ELR (cell line): ENCODE measurements at places on chromosomes 13 and 19.

GRCh38 chr13:42525035-42525504, 48.9 kb upstream of the TNFSF11 start:
- DNase-seq = peak; percentile 70

DNA sequence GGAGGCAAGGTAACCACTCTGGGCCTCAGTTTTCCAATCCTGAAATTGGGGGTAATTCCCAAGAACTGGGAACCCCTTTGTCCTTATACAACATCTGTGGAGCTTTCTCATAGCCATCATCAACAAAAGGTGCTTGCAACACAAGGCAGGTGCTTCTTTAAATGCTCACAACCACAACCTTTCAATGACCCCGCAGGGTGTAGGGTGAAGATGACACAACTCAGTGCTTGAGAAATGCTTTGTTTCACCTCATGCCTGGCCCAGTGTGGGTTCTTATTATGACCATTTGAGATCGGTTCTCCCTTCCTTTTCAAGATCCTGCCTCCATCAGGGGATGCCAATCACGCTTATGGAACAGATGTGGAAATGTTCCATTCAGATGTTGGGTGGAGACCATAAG, 8.4 kb downstream of the WIZ start:
- no peak for DNase-seq

DNA sequence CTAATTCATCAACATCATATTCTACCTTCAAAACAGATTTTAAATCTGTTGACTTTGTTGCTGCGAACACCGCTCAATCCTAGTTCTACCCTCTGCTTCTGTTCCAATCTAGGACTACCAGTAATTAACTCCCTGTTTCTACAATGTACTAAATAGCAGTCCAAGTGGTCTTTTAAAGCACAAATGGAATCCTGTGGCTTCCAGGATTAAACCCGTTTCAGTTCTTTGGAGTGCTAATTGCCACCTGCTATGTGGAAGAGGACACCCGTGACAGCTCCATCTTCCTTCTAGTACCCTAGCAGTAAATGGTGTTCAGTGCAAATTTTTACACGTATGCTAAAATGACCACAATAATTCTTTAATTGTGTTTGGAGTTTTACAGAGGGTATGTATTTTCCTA, 232.1 kb downstream of the TDRD3 start:
- DNase-seq = no peak

- no peak for DNase-seq
Observed at GRCh38 chr13:22451327-22451741, 729.4 kb upstream of the SGCG start.

DNA sequence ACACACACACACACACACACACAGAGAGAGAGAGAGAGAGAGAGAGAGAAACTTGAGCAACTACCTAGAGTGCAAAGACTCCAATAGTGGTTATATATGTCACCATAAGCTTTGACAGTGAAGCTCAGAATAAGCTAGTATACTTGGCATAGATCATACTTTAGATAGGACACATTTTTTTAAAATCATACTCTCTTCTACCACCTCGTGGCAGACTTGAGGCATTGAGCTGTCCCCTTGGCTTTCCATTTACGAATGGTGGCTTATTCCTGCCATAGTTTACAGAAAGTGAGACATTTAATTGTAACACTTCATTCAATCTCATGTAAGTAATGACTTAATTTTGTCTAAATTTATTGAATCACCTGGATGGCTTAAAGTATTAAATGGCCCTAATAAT, 108.2 kb downstream of the EDNRB start:
- peak; percentile 51 for DNase-seq

DNA sequence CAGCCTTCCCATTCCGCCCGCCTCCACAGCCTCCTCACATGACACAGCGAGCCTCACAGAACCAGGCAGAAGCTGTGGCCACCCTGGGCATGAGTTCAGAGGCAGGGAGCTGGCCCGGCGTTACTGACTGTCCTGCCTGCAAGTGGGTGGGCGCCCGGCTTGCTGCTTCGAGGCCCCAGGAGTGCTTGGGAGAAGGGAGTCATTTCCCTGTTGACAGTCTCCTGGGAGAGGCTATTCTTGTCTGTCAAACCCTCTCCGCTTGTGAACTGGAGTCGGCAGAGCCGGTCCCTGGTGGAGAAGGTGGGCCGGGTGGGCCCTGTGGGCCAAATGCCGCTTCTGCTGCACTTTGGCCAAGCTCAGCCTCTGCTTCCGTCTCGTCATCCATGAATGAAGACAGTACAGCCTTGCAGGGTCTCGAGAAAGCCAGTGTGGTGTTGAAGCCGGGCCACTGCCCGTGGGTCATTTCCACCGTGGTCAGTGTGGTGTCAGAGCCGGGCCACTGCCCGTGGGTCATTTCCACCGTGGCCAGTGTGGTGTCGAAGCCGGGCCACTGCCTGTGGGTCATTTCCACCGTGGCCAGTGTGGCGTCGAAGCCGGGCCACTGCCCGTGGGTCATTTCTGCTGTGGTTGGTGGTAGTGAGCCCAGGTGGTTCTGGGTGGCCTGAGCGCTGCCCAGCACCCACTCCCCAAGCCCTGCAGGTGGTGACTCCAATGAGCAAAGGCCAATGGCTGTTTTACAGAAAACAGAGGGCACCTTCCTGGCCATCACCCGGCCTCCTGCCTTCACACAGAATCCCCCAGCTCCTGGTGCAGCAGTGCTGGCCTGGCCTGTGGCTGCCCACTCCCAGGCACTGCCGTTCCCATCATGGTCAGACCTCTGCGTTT, 13.5 kb upstream of the F7 start:
- DNase-seq = no peak

- no peak for DNase-seq
Observed at GRCh38 chr19:35715981-35716800, 1.6 kb upstream of the KMT2B start.

DNA sequence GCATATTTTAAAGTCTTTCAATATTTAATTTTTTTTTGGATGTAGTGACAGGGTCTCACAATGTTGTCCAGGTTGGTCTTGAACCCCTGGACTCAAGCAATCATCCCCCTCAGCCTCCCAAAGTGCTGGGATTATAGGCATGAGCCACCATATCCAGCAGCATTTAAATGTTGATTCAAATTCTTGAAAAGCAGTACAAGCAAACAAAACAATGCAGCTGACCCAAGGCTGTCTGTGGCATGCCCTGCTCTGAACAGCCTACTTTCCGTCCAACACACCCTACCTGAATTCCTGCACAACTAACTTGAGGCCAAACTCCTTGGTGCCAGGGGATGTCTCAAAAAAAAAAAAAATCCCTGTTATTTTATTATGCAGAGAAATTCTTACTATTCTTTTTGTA, 23.0 kb downstream of the NEK5 start:
- DNase-seq = no peak

- peak; percentile 92 for DNase-seq
Observed at GRCh38 chr19:44684892-44685863, 13.8 kb upstream of the CEACAM16 start.

DNA sequence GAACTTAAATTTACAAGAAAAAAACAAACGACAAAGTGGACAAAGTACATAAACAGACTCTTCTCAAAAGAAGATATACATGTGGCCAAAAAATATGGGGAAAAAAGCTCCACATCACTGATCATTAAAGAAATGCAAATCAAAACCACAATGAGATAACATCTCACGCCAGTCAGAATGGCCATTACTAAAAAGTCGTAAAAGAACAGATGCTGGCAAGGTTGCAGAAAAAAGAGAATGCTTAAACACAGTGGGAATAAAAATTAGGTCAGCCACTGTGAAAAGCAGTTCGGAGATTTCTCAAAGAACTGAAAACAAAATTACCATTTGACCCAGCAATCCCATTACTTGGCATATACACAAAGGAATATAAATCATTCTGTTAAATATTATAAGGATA, 132.7 kb downstream of the UGGT2 start:
- DNase-seq = no peak

- peak; percentile 96 for DNase-seq
Observed at GRCh38 chr13:41588899-41589298, 131.5 kb downstream of the RGCC start.

GRCh38 chr13:24307211-24308067, 1.9 kb upstream of the C1QTNF9 start:
- DNase-seq = no peak

DNA sequence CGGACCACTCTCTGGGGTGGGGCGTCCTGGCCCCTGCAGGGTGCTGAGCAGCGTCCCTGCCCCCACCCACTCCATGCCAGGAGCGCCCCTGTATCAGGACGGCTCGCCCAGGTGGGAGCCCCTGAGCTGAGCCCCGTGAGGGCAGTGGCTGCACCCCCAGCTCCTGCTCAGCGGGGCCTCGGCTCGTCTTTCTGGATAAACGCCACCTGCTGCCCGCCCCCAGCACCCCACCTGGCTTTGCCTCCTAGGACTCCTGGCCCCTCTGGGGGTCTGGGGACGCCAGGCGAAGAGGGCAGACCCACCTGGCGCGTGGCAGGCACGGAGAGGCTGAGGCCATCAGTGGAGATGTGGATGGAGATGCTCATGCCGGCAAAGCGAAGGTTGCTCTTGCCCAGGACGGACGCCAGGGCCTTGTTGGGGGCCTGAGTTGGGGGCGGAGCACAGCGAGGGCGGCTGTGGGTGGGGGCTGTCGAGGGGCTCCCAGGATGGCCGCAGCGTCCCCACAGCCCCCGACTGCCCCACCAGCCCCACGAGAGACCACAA, 22.3 kb downstream of the SHC2 start:
- no peak for DNase-seq

GRCh38 chr13:64369121-64369520, 2861.0 kb downstream of the PCDH9 start:
- peak; percentile 17 for DNase-seq
